Activated CD8-positive, alpha-beta memory T cell treated with anti-CD3 and anti-CD28 coated beads for 1 hour (primary cell): ENCODE measurements at places on chromosomes 7 and 10.

DNA sequence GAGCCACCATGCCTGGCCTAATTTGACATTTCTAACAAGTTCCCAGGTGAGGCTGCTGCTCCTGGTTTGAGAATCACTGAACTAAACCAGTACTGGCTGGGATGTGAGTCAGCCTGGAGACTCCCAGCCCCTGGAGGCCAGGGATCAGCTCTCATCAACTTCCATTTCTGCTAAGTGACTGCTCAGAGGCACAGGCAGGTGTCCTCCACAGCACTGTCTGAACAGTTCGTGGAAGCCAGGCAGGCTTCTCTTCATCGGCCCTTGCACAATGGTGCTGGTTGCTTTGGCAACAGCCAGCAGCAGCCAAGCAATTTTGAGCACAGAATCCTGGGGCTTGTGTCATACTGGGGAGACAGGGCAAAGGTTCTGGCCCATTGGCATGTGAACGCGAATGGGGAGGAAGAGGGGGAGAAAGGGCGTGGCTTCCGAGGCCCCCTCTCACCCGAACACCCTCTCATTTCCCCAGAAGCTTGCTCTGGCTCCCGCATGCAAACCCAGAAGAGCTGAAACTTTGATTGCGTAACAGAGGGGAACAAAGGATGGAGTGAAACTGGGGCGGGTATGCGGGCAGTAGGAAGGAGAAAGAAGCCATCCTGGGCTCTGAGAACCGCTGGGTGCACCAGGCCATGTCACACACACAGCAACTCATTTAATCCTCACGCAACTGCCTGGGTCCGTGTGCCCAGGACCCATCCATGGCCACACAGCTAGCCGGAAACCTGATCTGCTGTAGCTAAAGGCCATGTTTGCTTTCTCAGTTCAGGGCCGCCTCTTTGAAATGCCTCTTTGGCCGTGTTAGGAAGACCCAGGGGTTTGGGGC, 9.0 kb upstream of the POR start:
- DNase-seq, result no peak

GRCh38 chr10:4013651-4014121, 228.7 kb upstream of the KLF6 start:
- no peak for DNase-seq

GRCh38 chr10:44125879-44126278, 259.0 kb downstream of the CXCL12 start:
- DNase-seq, result no peak

- no peak for DNase-seq
Observed at GRCh38 chr10:116353817-116354216, 29.6 kb downstream of the CCDC172 start.

DNA sequence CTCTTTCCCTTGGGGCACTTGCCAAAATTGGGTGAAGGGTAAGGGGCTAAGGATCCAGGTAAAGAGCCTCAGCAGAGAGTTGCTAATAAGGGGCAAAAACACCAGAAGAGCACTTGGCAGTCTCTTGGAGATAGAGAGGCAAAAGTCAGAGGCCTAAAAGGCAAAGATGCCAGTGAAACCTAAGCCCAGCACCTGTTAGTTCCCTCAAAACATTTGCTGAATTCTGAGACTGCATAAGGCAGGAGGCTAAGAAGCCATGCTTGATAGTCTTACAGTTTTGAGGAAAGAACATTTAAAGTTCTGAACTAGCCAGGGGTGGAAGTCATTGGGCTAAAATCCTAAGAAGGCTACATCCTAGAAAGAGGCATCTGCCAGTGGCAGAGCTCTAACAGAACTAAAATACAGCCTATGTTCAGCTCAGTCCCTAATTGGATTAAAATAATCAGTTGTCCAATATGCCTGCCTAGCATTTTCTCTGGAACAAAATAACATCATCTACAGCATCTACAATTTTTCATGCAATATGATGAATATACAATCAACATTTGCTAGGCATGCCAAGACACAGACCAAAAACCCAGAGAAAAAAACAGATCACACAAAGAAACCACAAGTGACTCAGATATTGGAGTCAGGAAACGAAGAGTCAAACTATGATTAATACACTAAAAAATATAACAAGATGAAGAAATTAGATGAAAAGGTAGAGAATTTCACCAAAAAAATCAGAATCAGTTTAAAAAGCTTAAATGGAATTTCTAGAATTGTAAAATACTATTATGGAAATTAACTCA, 7.7 kb downstream of the HTR7 start:
- no peak for DNase-seq

DNA sequence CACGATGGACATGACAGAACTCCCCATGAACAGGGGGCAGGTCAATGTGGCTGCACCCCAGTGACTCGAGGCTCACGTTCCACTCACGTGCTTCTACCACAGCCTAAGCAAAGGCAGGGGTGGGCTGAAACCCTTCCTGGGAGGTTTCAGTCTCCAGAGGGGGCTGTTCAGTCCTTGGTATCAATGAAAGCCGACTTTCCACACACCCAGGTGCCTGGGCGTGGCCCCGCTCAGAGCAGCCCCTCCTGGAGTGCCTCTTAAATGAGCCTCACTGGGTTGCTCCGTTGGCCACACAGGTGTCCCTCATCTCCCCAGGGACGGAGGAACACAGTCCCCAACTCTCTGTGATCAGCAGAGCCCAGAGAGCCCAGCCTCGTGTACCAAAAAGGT, 90.5 kb upstream of the PDGFA start:
- no peak for DNase-seq

GRCh38 chr7:12578930-12579640, 8.6 kb downstream of the SCIN start:
- no peak for DNase-seq

DNA sequence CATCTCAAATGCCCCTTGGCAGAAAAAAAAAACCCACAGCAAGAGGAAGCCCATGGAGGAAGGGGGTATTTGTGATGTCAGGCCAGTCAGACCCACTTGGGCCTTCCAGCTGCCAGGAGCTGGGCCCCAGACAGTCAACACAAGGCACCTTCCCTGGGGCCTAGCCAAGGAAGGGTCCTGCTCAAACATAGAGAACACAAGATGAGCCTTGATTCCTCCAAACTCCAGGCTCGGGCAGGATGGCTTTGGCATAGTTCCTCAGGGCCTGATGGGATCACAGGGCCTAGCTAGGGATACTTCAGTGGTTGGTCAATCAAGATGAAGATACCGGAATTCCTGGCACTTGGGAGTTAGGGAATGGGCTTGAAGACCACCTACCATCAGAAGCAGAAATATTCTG, 30.8 kb downstream of the DPCD start:
- no peak for DNase-seq

- DNase-seq, result no peak
Observed at GRCh38 chr7:8618441-8619070, 185.1 kb downstream of the NXPH1 start.

DNA sequence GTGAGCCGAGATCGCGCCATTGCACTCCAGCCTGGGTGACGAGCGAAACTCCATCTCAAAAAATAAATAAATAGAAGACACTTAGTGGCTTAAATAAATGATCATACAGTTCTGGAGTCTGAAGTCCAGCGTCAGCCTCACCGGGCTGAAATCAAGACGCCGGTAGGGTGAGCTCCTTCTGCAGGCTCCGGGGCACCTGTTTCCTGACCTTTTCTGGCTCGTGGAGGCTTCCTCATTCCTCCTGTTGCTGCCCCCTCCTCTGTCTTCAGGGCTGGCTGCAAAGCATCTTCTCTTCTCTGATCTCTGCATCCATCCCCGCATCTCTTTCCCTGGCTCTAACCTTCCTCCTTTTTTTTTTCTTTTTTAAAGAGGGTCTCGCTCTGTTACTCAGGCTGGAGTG, 32.8 kb downstream of the LIMK1 start:
- no peak for DNase-seq

DNA sequence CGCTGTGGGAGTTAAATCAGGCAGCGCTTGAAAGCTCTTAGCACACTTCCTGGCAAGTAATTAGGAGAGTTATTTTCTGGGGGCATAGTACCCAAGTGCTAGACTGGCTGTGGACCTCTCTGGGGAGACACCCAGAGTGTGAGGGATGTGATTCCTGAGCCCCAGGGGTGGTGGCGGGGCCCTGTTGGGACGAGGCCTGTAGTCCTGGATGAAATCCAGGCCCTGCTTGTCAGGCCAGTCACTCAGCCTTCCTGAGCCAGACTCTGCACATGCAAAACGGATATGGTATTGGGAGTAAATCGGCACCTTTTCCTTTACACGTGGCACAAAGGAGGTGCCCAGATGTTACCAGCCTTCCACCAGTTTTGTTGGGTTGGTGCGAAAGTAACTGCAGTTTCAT, 31.2 kb downstream of the TRRAP start:
- DNase-seq, result no peak

- no peak for DNase-seq
Observed at GRCh38 chr10:49058463-49059255, 56.7 kb downstream of the VSTM4 start.

GRCh38 chr10:100183481-100183880, 2.3 kb downstream of the ERLIN1 start:
- DNase-seq, result no peak

- no peak for DNase-seq
Observed at GRCh38 chr7:73387908-73388414, 45.6 kb upstream of the FZD9 start.

- no peak for DNase-seq
Observed at GRCh38 chr10:100182281-100182680, 3.5 kb downstream of the ERLIN1 start.

- peak; percentile 17 for DNase-seq
Observed at GRCh38 chr7:22782616-22783232, 39.9 kb downstream of the TOMM7 start.

DNA sequence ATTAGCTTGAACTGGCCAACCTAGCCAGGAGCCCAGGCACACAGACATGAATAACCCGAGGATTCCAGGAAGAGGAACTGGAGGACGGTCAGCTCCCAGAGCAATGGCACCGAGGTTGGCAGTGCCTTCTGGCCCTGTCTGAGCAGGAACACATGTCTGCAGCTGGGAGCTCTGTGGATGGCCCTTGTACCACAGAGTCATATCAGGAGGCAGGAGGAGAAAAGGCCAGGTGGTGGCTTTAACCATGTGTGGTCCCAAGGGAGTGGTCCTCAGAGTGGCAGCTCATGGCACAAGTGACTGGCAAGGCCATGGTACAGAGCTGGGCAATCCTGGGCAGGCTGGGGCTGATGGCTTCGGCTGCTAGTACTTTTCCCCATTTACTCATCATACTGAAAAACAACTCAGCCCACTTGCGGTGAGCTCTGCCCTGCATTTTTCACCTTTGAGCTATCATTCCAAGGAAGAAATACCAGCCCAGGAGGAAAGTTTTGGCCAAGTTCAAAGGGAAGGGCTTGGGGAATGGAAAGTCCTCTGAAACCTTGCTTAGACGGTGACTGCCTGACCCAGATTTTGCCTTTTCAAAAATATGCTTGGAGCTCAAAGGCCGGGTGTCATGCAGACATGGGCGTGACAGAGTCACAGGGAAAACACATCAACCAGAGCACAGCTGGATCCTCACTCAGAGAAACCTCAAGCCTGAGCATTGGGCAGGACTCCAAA, 25.7 kb upstream of the LOXL4 start:
- DNase-seq, result no peak

DNA sequence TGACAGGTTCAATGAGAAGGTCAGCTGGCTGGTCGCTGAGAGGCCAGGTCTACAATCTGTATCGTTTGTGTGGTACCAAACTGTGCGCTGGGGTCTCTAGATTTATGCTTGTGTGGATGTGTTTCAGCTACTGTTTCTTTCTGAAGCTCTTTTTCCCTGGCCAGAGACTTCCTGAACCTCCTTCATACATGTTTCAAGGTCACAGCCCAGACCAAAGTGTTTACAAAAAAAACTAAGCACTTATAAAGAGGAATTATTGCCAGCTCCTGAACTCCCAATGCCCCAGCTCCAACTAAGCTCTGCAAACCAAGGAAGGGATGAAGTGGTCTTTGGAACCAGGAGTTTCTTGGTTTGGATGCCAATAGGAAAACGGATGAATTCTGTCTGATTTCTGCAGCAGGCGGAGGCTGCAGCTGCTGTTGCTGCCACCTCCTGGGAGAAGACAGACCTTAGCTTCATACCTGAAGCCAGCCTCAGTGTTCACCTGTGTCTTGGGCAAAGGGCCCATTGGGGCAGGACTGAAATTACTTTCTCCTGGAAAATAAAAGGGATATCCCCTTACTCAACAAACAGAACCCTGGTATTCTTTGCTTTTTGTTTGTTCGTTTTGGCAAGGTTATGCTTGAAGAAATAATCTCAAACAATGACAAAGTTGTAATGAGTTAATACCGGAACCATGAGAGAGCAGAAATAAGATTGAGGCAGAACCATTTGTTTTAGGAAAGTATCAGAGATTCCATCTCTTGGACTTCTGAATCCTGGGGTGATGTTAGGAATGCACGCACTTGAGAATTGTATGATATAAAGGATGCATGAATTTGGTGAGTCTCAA, 24.6 kb upstream of the MKLN1 start:
- peak; percentile 9 for DNase-seq

GRCh38 chr10:80414142-80414895, 6.0 kb downstream of the PRXL2A start:
- no peak for DNase-seq

DNA sequence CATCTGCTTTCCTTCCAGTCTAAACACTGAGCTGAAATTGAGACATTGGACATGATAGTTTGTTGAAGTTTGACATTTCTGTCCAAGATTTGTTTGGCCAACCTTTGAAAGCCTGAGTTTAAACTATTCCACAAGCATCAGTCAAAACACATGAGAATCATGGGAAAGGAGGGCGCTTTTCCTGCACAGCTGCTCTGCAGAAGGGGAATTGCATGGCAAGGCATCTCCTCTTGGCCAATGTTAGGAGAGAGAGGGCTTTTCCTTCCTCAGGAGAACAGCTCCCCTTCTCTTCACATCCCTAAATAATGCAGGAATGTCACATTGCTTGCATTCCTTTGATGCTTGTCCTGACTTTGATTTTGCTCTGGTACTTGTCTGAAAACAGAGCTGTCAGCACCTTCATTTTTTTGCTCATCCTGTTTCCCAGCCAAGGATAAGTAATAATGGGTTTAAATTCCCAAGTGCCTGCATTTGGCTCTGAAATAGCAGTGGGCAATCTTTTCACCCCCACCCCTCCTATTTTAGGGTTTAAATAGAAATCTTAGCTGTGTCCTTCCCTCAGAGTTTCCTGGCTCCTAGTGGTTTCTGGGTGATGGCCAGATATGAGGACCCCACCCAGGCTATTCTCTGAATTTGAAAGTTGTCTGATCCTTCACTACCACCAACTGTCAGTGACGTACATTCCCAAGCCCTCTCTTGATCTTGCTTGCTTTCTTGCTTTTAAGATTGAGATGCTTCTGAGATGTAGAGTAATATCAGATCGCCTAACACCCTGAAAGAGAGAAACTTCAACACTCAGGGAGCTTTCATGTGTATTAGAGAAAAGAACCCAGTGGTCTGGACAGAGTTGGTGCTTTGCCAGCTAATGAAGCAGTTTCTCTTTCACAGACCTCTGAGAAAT, 75.2 kb upstream of the NPVF start:
- no peak for DNase-seq

GRCh38 chr10:74275755-74276290, 124.8 kb downstream of the ADK start:
- DNase-seq, result no peak

- DNase-seq, result no peak
Observed at GRCh38 chr10:112672706-112673105, 225.7 kb downstream of the VTI1A start.

- DNase-seq, result no peak
Observed at GRCh38 chr10:132381741-132382140, 15.3 kb upstream of the PWWP2B start.
